NCI-H187 treated with DMSO at 0.1 percent for 48 hours (cell line): ENCODE measurements at places on chromosomes 6 and 20.

DNA sequence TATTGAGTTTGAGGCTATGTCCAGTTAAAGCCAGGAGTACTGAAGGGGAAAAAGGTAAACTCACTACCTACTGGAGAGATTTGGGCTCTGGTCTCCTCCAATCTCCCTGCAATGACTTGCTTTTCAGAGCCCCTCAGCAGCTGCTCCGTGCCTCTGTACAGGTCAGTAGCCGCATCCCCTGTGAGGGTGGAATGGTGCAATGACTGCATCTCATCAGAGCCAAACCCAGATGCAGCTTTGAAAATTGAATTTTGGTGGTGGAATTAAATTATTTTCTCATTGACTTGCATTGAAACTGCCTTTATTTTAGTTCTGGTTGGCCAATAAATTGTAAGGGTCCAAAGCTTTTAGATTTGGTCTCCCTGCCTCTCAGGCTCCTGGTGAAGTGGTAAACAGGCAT is 166.7 kb downstream of the DLL1 start:
- DNase-seq = no peak

DNA sequence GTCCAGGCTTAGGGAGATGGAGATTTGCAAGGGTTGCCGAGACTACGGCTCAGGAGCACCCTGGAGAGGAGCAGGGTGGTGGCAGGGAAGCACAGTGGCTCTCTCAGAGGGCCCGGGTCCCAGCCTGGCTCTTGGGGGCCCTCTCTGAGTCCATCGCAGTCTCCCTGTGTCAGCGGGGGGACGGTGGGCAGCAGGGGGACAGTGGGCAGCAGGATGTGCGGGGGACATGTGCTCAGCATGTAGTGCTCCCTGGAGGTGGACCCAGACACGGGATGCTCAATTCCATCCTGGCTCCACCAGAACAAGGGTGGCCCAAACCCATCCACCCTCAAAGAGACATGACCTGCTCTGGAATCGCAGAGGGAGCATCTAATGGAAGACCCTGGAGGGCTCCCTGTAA is 43.0 kb upstream of the ZBP1 start:
- no peak for DNase-seq

DNA sequence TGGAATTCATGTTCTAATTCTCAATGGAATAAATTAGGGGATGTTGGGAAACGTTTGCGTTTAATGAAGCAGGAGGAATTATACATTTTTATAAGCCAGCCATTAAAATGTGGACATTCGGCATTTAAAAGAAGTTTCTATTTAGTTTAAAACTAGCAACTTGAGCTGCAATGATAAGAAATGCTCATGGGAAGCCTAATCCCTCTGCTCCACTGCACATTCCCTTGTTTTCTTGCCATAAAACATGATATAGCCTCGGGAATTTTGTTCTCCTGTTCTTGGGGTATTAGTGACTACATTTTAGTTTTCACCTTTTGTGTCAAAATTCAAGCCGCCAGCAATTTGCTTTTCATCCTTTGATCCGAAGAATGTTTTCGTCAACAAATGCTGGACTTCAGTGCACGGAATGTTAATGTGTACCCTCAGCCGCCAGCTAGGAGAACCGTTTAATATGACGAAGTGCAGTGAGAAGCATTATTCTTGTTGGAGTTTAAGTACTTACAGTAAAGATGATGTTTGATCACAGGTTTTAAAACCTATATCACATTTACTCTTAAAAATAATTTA is 137.9 kb downstream of the HIVEP1 start:
- no peak for DNase-seq

DNA sequence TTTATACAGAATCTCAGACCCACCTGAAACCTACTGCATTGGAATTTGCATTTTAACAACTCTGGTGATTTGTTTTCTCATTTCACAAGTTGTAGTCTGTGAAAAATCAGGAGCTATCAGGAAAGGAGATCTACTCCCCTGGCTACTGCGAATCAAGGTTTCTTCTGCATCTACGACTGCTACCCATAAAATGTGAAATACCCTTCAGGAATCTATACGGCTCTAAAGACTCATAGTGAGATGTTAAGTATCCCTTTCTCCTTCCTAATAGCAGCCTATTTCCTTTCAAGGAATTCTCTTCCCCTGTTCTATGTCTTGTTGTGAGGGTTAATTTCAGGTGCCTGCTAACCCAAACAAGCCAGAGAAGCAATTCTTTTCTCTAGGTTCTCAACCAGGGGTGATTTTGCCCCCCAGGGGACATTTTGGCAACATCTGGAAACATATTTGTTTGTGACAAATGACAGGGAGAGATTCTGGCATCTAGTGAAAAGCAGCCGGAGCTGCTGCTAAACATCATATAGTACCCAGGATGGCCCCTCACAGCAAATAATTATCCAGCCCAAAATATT is 26.3 kb downstream of the WFDC3 start:
- no peak for DNase-seq

DNA sequence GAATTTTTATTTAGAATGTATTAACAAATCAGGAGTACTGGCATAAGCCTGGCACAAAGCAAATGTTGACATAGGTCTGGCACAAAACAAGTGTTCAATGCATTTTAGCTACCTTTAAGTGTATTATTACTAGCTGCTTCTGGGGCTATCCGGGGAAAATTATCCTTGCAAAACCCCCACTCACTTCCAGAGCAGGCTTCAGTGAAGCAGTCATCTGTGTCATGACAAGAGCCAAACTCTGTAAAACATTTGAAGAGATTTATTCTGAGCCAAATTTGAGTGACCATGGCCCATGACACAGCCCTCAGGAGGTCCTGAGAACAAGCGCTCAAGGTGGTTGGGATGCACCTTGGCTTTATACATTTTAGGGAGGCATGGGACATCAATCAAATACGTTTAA is 6.4 kb upstream of the TRIM38 start:
- DNase-seq = no peak

DNA sequence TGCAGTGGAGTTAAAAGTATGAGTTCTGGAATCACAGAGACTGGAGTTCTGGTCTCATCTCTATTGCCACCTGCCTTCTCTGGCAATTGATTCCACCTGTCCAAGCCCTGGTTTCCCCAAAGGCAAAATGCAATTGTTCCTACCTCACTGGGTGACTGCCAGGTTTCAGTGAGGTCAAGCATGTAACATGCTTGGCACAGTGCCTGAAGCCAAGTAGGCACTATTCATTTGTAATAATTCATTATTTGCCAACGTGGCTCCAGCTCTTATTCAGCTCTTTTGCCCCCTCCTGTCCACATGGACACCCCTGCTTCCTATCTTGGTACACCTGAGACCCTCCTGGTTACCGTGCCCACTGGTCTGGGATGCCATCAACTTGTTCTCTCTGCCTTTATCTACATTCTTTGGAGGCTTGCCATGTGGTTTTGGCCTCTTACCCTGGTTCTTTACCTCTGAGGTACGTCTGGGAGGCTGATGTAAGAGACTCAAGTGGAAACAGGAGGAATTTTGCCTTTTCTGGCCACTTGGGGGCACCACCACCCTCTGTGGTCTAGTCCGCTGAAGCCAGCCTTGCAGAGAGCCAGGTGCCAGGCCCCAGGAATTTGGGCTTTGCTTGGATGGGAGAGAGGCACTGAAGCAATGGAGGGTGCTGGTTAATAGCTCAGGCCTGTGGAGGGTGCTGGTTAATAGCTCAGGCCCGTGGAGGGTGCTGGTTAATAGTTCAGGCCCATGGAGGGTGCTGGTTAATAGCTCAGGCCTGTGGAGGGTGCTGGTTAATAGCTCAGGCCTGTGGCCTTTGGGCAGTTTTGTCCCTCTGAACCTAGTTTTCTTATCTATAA is 1.7 kb downstream of the KCNK15 start:
- DNase-seq = peak; percentile 65

- no peak for DNase-seq
These were observed 13.7 kb upstream of the TMX4 start for GRCh38 chr20:8033151-8033841.

GRCh38 chr6:137258170-137258569 is 39.0 kb upstream of the IFNGR1 start:
- DNase-seq = no peak

GRCh38 chr6:159692303-159693127 is 526 bp downstream of the SOD2 start:
- no peak for DNase-seq

GRCh38 chr6:40693768-40694167 is 106.6 kb upstream of the LRFN2 start:
- DNase-seq = no peak
